Activated T-cell treated with anti-CD3 and anti-CD28 coated beads, Interleukin-2, amount 50 U/mL, for 24 hours (primary cell): ENCODE measurements at places on chromosomes 1 and 21.

DNA sequence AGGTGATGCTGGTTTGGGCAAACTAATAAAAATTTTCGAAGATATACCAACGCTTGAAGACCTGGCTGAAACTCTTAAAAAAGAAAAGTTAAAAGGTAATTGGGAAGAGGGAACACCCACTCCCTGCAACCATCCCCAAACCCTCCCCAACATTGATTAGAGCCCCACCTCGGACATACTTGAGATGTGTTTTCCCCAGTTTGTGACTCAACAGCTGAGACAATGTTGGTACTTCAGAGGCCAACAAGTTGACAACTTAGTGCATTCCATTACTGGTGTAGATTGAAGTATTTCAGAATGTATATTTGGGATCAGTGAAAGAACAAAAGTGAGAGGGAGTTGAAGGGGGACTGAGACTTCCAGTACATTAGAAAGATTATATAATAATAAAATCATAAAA lies 5.1 kb downstream of the IFI16 start:
- no peak for DNase-seq
- no peaks in the 10 kb centered on the region for H3K27me3 ChIP-seq
- peak overlapping the region; percentile 97 for H3K27ac ChIP-seq
- peak overlapping the region; percentile 90 for H3K4me3 ChIP-seq
- H3K4me1 ChIP-seq = peaks cover 63% of the 10 kb centered on the region

DNA sequence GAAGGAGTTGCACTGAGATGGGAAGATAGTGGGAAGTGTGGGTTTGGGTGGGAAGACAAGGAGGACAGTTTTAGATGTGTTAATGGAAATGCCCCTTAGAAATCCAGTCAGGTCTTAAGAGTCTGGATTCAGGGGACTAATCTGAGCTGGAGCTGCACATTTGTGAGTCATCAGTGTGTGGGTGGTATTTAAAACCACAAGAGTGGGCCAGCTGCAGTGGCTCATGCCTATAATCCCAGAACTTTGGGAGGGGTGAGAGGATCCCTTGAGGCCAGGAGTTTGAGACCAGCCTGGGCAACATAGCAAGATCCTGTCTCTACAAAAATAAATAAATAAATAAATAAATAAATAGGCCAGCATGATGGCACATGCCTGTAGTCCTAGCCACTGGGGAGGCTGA lies 40.9 kb upstream of the SLC6A9 start:
- no peak overlapping the region for H3K27ac ChIP-seq
- no peak for DNase-seq
- no peak overlapping the region for H3K4me3 ChIP-seq
- no peaks in the 10 kb centered on the region for H3K36me3 ChIP-seq

DNA sequence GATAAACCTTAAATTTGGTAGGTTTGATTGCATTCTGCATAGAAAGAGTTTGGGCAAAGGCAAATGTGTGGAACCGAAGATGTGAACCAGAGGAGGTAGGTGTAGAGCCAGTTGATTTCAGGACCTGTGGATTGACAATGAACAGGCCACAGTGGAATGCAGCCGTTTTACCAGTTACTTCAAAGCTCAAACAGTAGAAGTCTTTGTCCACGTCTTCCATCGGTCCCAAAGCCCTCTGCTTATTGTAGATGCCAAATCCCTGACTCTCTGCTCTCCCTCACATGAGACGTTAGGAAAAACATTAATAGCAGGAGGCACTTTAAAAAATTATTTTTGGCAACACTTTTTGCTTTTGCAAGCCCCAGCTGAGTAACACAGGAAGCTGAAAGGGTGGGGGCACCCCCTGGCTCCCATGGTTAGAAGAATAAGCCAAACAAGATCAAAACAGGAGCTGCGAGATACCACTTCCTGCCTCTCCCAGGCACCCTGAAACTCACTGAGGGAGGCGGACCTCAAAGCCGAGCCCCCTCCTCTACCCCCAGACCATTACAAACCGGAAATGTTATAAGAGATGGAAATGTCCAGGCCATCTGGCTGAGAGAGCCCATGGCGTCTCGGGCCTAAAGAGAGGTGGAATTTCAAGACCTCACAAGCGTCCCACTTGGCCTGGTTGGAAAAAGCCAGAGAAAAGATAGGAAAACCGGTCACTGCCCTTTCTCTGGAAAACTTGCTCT lies 13.5 kb downstream of the TRAF3IP3 start:
- DNase-seq = peak; percentile 79
- no peak overlapping the region for H3K27ac ChIP-seq

DNA sequence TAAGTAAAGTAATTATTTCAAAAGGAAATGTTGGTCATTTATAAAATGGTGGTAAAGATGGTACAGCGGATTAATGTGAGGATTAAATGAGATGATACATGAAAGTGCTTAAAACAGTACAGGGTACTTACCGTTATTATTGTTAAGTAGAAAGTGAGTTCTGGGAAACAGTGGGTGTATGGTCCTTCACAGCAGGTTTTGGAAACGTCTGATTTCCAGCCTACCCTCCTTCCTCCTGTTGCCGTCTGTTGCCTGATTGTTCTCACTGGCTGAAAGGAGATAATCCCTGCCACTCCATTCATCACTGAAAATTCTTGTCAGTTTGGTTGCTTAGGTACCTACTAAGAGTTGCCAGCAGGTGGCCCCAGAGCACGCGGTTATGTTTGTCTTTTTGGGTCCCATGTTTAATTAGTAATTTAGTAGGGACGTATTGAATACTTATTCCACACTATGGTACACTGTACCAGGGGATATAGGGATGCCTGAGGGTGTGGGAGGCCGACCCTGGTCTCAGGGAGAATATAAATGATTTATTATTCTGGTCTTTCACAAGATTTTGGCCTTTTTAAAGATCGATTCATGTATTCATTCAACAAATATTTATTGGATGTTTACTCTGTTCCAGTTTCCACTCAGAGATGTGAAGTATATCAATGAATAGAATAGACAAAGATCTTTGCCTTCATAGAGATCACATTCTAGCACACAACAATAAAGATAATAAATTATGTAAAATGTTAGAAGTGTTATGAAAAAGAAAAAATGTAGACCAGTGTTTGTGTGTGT lies 30.8 kb upstream of the RPTN start:
- H3K4me3 ChIP-seq = peak overlapping the region; percentile 75
- H3K36me3 ChIP-seq = no peaks in the 10 kb centered on the region
- H3K27ac ChIP-seq = peak overlapping the region; percentile 79
- peak; percentile 79 for DNase-seq
- H3K27me3 ChIP-seq = peaks cover 7% of the 10 kb centered on the region
- peaks cover 19% of the 10 kb centered on the region for H3K4me1 ChIP-seq

GRCh38 chr1:186250529-186250928 lies 124.5 kb downstream of the TPR start:
- H3K4me1 ChIP-seq = no peaks in the 10 kb centered on the region
- H3K4me3 ChIP-seq = no peak overlapping the region
- H3K27ac ChIP-seq = no peak overlapping the region
- H3K36me3 ChIP-seq = no peaks in the 10 kb centered on the region
- DNase-seq = no peak

GRCh38 chr1:247047702-247048101 lies 30.9 kb downstream of the ZNF670 start:
- H3K36me3 ChIP-seq = peaks cover 85% of the 10 kb centered on the region
- no peaks in the 10 kb centered on the region for H3K27me3 ChIP-seq
- no peak overlapping the region for H3K27ac ChIP-seq
- H3K4me1 ChIP-seq = no peaks in the 10 kb centered on the region
- H3K4me3 ChIP-seq = no peak overlapping the region
- DNase-seq = no peak

- no peak overlapping the region for H3K27ac ChIP-seq
- H3K4me3 ChIP-seq = no peak overlapping the region
- no peaks in the 10 kb centered on the region for H3K27me3 ChIP-seq
- peaks cover 11% of the 10 kb centered on the region for H3K36me3 ChIP-seq
- DNase-seq = no peak
Measured at GRCh38 chr1:184932319-184932718, 42.0 kb downstream of the NIBAN1 start.

- no peak for DNase-seq
- H3K4me1 ChIP-seq = peaks cover 13% of the 10 kb centered on the region
- H3K36me3 ChIP-seq = peaks cover 29% of the 10 kb centered on the region
- no peak overlapping the region for H3K4me3 ChIP-seq
- H3K27me3 ChIP-seq = no peaks in the 10 kb centered on the region
- H3K27ac ChIP-seq = no peak overlapping the region
Measured at GRCh38 chr21:32483293-32483595, 70.7 kb downstream of the EVA1C start.

- H3K27me3 ChIP-seq = peaks cover 20% of the 10 kb centered on the region
- H3K36me3 ChIP-seq = no peaks in the 10 kb centered on the region
- H3K27ac ChIP-seq = no peak overlapping the region
- DNase-seq = no peak
- H3K4me1 ChIP-seq = no peaks in the 10 kb centered on the region
- no peak overlapping the region for H3K4me3 ChIP-seq
Measured at GRCh38 chr1:236128646-236129178, 13.6 kb upstream of the GPR137B start.

DNA sequence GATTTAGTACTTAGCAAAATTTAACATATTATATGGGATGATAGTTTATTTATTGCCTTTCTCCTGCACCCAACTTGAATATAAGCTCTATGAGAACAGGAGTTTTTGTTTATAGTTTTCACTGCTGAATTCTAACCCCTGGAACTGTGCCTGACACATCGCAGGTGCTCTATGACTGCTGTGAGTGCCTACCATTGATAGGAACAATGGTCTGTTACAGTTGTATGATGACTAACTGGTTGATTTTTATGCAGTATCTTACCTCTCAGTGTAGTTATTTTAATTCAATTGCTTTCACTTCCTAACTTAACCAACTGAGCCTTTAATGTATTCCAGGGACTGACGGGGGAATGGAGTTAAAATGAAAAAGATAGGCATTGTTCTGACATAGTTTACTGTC lies 336.0 kb downstream of the ST6GALNAC3 start:
- H3K4me3 ChIP-seq = no peak overlapping the region
- H3K36me3 ChIP-seq = no peaks in the 10 kb centered on the region
- H3K4me1 ChIP-seq = no peaks in the 10 kb centered on the region
- DNase-seq = no peak

DNA sequence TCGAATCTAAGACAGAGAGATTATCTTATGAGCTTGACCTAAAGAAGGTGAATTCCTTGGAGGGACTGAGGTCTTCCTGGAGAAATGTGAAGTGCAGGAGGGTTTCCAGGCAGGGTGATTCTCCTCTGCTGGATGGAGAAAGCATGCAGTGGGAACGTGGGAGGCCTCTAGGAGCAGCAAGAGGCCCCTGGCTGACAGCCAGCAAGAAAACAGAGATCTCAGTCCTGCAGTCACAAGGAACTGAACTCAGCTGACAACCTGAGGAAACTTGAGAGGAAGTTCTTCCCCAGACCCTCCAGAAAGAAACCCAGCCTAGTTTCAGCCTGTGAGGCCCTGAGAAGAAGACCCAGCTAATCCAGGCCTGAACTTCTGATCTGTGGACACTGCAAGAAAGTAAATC lies 345.9 kb downstream of the FAM72C start:
- no peaks in the 10 kb centered on the region for H3K36me3 ChIP-seq
- peaks cover 31% of the 10 kb centered on the region for H3K27me3 ChIP-seq
- H3K4me1 ChIP-seq = no peaks in the 10 kb centered on the region
- no peak overlapping the region for H3K27ac ChIP-seq
- no peak overlapping the region for H3K4me3 ChIP-seq

GRCh38 chr1:64265141-64265540 lies 61.7 kb downstream of the UBE2U start:
- H3K4me3 ChIP-seq = no peak overlapping the region
- no peak for DNase-seq
- H3K4me1 ChIP-seq = no peaks in the 10 kb centered on the region
- no peak overlapping the region for H3K27ac ChIP-seq

DNA sequence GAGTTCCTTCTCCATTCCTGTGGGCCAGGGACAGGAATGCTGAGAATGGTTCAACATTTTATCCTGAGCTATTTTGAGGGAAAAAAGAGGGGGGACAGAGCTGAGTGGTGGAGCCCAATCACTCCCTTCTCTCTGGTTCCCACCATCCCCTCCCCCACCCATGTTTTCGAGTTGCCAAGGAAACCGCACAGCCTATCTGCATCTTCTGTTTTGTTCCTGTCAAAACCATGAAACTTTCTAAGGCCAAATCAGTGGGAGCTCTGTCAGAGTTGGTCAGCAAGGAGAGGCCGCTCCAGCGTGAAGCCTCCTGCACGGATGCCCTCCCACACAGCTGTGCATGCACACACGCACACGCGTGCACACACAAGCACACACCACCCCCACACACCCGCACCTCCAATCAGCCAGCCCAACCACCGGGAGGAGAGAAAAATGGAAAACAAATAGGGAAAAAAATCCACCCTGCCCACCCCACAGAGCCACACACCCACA lies 54.5 kb upstream of the ATP2B4 start:
- H3K27ac ChIP-seq = no peak overlapping the region
- no peaks in the 10 kb centered on the region for H3K4me1 ChIP-seq
- no peak for DNase-seq
- H3K27me3 ChIP-seq = no peaks in the 10 kb centered on the region
- H3K4me3 ChIP-seq = no peak overlapping the region

DNA sequence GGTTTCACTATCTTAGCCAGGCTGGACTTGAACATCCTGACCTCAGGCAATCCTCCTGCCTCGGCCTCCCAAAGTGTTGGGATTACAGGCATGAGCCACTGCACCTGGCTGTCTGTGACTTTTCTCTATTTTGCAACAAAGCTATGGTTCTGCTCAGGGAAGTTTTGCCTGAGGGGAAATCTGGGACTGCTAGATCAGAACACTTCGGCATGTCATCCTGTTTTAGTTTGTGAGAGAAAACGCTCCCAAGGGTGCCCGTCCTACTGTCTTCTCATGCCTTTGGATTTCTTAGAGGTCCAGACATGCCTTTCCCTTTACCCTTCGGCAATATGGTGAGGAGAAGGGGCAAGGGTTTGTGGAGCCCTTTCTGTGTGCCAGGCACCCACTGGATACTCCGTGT lies 5.6 kb upstream of the CORT start:
- no peak for DNase-seq
- H3K4me1 ChIP-seq = peaks cover 5% of the 10 kb centered on the region
- H3K4me3 ChIP-seq = no peak overlapping the region
- no peak overlapping the region for H3K27ac ChIP-seq

DNA sequence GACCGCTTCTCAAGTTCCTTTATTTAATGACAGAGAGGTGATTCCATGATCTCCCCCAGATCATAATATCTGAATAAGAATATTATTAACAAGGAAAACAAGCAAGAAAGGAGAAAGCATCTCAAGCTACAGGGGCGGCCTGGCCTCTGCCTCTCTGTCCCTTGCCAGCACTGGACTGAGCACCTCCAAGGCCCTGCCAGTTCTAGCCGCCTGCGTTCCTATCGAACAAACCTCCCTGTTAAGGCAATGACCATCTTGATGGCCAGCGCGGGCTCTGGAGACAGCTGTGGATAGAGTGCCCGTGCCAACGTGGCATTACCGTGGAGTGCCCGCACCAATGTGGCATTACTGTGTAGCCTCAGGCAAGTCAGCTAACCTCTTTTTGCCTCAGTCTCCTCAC lies 84.8 kb downstream of the NPHP4 start:
- H3K4me1 ChIP-seq = no peaks in the 10 kb centered on the region
- H3K27ac ChIP-seq = no peak overlapping the region
- DNase-seq = no peak
- H3K4me3 ChIP-seq = no peak overlapping the region

DNA sequence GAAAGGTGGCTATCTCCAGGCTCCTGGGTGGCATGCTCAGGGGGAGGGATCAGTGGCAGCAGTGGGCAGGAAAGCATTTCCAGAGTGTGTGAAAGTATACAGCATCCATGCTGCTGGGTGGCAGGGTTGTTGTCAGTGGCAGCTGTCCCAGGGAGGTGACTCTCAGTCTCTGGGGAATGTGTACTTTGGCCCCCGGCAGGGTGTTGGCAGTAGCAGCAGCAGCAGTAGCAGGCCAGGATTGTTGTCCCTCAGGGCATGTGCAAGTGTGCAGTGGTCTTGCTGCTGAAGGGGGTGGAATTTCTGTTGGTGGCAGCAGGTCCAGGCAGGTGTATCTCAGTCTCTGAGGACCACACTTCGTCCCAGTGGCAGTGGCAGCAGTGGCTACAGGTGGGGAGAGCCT lies 71.7 kb upstream of the GUCA2B start:
- H3K27me3 ChIP-seq = peaks cover 26% of the 10 kb centered on the region
- peak overlapping the region; percentile 7 for H3K27ac ChIP-seq
- no peak overlapping the region for H3K4me3 ChIP-seq
- no peak for DNase-seq
